Hippocampal formation (tissue), 2 donors: ENCODE measurements at places on chromosomes 13 and 19.
A peak's percentile ranks its signal among the peaks of the same experiment; 100 is the strongest.

DNA sequence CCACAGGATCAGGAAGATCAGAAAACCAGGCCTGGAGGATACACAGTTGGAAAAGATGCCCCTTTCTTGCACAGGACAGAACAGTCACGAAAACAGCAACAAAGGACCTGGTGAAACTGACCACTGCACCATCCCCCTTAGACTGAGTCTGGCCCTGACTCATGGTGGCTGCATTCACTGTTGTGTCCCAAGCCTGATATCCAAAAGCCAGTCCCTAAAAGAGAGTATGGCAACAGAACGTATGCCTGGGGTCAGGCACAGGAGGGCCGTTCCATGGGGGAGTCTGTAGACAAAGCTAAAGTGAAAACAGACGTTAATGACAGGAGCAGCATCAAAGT, 301.1 kb upstream of the NBEA start:
- no peak for DNase-seq

- no peak for DNase-seq
These were observed 48.8 kb downstream of the IRS2 start for GRCh38 chr13:109737606-109738005.

- peak; percentile 66 for DNase-seq
These were observed 121.6 kb upstream of the FRY start for GRCh38 chr13:31909864-31910551.

DNA sequence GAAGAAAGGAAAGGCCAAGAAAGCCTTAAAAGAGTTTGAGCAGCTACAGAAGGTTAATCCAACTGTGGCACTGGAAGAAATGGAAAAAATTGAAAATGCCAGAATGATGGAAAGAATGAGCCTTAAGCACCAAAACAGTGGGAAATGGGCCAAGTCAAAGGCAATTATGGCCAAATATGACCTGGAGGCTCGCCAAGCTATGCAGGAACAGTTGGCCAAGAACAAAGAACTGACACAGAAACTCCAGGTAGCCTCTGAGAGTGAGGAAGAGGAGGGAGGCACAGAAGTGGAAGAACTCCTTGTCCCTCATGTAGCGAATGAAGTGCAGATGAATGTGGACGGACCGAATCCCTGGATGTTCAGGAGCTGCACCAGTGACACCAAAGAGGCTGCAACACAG, 5.1 kb downstream of the UTP14C start:
- DNase-seq, result no peak

GRCh38 chr13:112998521-112999280, 29.7 kb downstream of the MCF2L start:
- no peak for DNase-seq

- DNase-seq, result no peak
These were observed 11.8 kb downstream of the CCDC97 start for GRCh38 chr19:41321600-41322270.

- DNase-seq, result no peak
These were observed 819.9 kb downstream of the OLFM4 start for GRCh38 chr13:53848366-53848961.
